Uterus (tissue), 4 donors: ENCODE measurements at places on chromosomes 16 and 17.

DNA sequence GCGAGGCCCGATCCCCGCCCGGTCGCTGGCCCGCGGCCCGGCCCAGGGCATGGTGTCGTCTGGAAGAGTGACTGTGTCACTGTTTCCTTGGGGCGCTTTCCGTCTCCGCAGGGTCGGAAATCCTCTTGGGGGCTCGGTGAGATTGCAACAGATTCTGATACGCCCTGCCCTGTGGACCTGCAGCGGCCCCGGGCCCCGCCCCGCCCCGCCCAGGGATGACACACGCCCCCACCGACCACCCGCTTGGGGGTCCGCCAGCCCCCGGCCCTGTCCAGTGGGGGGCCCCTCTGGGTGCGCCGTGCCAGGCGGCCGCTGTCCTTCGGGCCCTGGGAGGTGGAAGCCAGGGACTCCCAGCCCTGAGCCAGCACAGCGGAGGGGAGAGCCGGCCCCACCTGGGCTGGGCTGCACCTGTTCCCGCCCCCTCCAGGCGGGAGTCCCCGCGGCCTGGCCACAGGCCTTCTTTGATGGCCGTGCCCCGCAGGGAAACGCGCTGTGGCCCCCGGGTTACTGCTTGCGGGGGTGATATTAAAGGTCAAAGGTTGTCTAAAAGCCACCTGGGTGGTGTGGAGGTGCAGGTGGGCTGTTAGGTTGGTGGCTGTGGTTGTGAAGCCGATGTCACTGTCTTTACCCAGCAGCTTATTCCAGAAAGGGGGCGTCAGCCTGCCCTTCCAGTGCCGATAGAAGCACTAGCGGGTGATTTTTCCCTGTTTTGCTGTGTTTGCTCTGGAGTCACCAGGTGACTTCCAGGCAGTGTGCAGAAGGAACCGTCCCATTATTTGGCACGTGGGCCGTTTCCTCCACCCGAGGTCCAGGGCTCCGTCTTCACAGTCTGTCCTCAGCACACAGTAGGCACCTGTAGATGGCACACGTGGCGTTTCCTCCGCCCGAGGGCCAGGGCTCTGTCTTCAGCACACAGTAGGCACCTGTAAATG lies 752 bp downstream of the TBC1D24 start:
- DNase-seq, result no peak

GRCh38 chr17:77730376-77730775 lies 228.1 kb upstream of the TNRC6C start:
- no peak for DNase-seq

DNA sequence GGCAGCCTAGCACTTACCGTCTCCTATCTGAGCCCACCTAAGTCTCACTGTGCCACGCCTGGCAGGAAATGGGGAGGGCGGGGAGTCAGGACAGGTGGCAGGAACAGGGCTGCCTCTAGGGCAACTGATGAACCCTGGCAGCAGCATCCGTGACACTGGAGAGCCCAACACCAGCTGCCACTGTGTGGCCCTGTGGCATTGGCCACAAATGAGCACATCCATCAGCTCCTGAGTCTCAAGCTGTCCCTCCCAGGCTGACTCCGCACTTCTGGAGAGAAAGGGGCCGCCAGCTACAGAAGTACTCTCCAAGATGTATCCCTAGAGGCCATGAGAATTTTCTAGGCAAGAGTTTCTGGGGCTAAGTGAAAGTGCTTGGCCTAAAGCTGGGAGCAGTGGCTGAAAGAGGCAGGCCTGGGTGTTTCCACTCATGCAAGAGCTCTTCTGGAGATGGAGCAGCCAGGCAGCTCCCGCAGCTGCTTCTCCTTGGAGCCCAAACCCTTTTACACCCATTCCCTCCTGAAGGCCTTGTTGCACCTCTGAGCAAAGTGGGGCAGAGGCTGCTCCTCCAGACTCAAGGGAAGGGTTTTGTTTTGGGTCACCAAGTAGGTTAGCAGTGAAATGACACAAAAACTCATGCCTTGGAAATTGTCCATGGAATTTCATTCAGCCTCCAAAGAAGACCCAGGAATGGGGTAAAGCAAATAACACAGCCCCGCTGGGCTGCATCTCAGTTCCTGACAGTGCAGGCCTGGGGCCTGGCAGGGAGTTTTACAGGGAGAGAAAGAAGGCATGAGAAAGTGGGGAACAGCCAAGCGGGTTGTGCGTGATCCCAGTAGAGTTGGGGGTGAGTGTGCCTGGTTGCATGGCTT lies 25.8 kb downstream of the PEMT start:
- DNase-seq, result no peak

GRCh38 chr17:50640686-50641351 lies 6.1 kb downstream of the ABCC3 start:
- DNase-seq, result no peak

- DNase-seq, result no peak
Measured at GRCh38 chr16:74447578-74447977, 26.3 kb upstream of the CLEC18B start.

DNA sequence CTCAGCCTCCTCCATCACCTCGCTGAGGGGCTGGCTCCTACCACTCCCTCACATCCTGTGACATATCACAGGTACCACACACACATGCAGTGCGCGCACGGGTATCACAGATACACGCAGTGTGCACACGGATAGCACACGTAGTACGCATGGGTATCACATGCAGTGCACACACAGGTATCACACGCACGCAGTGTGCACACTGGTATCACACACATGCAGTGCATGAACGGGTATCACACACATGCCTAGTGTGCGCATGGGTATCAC lies 30.1 kb downstream of the ACSF3 start:
- no peak for DNase-seq

DNA sequence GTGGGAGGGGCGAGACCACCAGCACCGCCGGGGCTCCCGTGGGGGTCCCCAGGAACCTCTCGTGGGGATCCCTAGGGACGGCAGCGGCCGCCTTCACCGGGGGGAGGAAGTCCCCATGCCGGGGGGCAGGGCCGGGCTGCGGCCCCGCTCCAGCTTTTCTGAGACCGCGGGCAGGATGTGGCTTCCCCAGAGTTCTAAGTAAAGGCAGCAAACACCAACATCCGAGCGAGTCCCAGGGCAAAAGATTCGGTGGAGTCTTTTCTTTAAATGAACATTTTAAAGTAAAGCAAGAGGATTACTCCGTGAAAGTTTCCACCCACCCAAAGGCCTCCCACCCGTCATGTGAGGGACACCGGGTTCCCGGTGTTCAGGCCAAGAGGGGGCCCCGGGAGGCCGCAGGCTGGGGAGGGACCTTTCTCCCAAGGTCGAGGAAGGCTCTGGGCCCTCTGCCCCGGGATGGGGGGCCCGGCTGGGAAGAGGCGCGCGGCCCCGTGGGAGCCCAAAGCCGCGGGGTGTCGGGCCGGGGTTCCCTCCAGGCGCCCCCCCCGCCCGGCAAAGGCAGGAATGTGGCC lies 137.2 kb upstream of the RPH3AL start:
- peak; percentile 41 for DNase-seq

DNA sequence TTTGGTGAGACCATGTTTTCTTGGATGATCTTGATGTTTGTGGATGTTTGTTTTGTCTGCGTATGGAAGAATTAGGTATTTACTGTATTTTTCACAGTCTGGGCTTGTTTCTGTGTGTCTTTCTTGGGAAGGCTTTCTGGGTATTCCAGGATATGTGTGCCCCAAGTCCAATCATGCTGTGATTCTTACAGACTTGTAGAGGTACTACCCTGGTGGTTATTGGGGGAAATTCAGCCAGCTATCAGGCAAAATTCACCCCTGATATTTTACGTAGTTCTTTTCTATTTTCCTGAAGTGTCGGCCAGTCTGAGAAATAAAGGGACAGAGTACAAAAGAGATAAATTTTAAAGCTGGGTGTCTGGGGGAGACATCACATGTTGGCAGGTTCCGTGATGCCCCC lies 33.4 kb upstream of the ARL4D start:
- DNase-seq, result no peak

DNA sequence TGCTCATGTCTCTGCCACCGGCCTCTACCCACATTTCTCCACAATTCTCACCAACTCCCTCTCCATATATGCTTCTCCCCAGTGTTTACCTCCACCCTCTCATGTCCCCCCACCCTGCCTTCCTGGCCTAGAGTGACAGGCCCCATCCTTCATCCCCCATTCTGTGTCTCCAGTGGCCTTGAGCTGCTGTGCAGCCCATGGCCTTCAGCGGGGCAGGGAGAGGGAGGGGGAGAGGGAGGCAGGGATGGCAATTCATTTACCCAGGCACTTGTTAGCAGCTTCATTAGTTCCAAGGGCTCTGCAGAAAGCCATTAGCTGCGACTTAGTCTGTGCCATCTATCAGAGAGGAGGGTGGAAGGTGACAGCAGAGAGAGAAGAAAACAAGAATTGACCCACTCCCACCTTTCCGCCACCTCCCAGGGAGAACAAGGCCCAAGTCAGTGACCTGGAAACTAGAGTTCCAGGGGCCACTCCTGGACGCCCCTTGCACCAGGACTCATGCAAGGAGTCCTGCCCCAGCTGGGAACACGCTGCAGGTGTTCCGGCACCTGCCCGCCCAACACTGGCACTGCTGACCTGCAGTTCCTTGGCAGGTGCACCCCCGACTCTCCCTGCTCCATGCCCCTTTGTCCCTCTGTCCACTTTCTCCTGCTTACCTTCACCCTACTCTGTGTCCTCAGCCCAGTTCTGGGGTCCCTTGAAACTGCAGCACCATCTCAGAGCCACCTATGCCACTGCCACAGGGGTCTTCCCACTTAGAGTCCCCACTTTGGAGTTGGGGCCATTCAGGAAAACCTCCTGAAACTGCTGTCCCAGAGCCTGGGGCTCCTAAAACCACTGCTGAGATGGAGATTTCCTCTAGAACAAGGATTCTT lies 23.5 kb upstream of the PYY start:
- DNase-seq, result no peak

- no peak for DNase-seq
Measured at GRCh38 chr16:62853887-62854286, 817.6 kb upstream of the CDH8 start.

DNA sequence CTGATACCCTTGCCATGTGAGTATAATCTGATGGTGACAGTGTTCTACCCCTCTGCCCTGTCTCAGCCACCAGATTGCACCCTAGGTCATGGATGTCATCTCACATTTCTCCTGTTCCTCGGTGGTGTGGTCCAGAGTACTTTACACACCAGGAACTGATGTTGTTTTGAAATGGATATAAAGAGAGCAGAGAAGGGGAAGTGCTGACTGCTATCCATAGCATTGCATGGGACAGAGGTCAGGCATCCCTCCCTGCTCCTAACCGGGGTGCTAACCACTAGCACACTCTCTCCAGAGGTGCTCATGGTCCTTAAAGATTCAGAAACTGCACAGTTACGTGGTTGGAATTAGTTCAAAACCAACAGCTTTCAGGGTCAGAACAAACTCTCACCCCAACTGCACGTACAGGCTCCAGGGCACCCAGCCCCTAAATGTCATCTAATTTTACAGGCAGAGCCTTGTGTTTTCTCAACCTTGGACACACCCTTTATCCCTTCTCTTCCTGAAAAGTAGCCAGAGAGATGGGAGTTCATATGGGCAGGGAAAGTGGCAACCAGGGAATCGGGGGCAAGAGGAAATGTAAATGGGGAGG lies 16.3 kb downstream of the TTLL6 start:
- DNase-seq, result no peak
